ENCODE measurements at places on chromosomes 2 and 18.

GRCh38 chr18:24918257-24918656 lies 433.7 kb downstream of the ZNF521 start:
- no peak for DNase-seq

GRCh38 chr18:36568487-36568886 lies 260.3 kb downstream of the TPGS2 start:
- DNase-seq, result no peak

DNA sequence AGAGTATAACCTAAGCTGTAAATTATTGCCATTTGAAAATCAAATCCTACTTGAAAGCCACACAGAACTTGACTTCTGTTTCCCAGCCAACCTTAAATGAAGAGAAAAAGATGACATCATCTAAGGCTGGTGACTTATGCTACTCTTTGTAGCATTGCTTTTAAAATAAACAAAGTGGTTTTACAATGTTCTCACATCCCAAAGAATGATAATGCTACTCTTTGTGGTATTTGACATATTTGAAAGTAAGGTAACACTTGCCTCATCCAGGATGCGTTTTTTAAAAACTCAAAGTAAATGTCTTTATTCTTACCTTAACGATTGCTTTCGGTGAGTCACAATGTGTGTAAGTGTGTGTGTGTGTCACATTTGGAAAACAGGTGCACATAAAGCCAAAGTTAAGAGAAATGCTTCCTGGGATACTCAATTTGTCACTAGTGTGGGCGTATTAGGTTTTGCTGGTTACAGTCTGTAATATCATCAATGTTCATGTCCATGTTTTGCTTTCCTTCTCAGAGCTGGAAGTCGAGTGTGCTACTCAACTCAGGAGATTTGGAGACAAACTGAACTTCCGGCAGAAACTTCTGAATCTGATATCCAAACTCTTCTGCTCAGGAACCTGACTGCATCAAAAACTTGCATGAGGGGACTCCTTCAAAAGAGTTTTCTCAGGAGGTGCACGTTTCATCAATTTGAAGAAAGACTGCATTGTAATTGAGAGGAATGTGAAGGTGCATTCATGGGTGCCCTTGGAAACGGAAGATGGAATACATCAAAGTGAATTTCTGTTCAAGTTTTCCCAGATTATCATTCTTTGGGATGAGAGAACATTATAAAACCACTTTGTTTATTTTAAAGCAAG lies 2.6 kb downstream of the PMAIP1 start:
- DNase-seq, result no peak

DNA sequence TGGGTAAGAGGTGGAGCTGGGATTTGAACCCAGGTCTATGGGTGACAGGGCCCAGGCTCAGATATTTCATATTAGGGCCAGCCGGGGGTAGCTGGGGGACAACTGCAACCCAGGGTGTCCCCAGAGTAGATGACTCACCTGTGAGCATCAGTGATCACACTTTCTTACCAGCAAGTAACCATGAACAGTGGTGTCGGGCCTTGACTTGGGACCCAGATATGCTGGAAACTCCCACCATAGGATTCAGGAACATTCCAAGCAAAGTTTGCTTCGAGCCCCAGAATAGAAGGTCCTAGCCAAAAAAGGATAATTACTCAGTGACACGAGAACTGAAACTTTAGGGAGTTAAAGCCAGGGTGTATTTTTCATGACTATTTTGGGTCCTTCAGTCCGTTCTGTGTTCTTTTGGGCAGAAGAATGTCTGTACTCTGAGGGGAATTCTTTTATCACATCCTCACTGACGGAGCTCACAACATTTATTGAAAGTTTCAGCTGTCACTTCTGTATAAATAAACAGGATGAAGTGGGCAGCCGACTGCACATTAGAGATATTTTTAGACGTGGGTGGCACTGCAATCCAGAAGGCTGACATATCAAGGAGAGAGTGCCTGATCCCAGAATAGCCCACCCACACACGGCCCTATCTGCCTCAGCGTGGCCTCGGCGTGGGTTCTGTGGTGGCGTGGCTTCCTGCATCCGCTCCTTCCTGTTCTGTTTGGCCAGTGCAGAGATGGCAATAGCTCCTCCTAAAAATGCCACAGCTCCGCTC lies 45.6 kb downstream of the RAMP1 start:
- no peak for DNase-seq

- DNase-seq, result no peak
Measured at GRCh38 chr2:209146682-209147320, 277.0 kb upstream of the MAP2 start.

DNA sequence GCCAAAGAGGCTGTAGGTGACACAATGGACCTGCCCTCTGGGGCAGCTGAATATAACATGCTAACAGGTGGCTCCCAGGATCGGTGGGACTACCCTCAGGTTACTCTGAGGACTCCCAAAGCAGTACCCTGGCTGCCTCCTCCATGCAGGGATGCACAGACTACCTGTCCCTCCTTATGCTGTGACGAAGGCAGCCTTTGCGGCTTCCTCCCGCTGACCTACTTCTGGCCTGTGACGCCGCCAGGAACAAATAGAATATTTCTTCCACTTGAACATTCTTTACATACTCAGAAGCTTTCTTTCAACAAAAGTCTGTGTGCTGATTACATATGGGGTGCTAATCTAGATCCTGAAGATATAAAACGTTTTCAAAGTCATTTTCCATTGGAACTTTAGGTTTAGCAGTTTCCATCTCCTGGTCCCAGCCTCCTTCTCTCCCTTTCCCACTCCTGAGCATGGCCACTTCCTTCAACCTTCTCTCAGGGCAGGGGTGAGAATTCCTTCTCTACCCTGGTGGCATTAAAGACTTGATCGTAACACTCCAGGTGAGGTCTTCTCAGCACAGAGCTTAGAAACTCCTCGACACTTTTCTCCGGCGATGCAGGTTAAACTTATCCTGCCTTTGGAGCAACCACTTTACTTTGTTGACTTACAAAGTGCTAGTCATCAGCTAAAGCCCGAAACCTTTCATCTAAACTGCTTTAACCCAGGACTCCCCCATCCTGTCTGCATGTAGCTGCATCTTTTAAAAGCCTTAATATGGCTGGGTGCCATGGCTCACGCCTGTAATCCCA lies 58.9 kb upstream of the STK17B start:
- no peak for DNase-seq

DNA sequence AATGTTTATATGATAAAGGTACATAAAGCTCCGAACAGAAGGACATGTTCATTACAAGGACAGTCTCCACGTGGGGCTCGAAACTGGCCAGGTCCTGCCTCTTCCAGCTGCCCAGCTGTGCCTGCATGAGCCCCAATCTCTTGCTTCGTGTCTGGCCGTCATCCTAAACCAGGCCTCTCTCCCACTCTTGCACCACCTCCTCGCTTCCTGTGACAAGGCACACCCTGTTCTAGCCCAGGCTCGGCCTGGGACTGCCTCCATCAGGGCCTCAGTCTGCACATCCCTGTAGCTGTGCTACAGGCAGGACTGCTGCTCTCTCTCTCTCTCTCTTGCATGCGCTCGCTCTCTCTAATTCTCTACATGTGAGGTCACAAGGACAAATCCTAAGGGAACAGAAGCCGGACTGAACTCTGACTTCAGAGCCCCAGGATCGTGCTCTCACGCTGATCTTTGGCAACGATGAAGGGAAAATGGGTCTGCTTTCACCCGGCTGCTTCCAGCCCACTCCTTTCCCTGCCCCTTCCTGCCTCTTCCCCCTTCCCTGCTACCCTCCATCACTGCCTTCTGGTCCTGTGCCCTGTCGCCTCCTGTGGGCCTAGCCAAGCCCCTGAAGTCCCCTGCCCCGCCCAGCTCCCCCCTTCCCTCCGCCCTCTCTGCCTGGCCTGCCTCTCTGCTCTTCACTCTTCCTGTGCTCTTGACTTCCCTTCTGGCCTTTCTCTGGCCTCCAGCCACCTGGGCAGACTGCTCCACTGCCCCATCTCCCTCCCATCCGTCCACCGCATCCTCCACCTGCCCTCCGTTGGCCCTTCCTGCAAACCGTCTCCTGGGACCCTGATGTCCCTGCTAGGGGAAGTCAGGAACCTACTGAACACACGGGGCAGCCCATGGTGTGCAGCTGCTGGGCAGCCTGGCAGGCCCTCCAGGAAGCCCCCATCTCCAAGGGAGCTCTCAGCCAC lies 7.8 kb upstream of the GPR55 start:
- DNase-seq, result no peak

- DNase-seq, result no peak
Measured at GRCh38 chr2:11212645-11213044, 57.4 kb downstream of the SLC66A3 start.

- no peak for DNase-seq
Measured at GRCh38 chr2:96604104-96604503, 34.0 kb downstream of the KANSL3 start.

- no peak for DNase-seq
Measured at GRCh38 chr2:62379566-62379965, 126.4 kb downstream of the TMEM17 start.

DNA sequence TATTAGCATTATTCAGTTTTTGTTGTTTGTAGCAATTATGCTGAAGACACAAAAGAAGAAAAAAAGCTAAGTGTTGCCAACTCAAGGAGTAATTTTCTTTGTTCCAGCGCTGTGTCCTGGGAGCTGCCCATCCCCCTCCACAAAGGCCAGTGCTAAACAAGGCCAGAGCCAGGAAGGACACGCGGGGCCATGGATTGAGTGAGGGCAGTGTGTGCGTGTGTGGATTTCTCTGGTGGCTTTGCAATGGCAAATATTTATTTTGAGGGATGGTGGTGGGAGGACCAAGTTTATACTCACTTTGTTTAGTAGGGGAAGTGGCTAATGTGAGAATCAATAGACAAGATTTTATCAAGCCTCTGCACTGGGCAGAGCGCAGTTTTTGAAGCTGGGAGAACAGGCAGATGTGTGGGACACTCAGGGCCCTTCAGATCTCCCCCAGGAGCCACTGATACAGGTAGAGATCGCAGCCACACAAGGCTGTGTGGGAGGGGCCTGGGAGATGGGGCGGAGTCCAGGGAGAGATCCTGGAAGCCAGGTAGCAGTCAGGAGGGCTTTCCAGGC lies 11.4 kb downstream of the AGAP1 start:
- DNase-seq, result no peak

- DNase-seq, result no peak
Measured at GRCh38 chr18:57603871-57604270, 17.4 kb upstream of the FECH start.
